ENCODE measurements at places on chromosomes 2 and 18.

DNA sequence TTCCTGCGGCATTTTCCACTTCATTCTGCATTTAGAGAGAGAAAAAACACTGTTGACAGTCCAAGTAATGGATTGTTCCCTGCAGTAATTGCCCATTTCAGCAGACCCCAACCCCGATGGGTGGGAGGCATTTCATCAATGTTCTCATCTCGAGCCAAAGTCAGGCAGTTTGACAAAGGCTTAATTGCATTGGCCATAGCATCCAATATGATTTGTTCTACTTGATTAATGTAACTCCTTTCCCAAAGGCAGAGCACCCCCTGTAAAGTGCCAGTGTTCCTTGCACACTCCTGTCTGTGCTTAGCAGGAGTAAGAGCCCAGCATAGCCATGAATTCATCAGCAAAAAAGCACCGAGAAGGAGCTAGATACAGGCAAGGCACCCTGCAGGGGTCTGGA is 174.4 kb downstream of the SEPTIN10 start:
- no peak overlapping the region for H3K27ac ChIP-seq
- no peaks in the 10 kb centered on the region for H3K36me3 ChIP-seq
- DNase-seq = no peak
- no peak overlapping the region for H3K4me3 ChIP-seq
- no peaks in the 10 kb centered on the region for H3K4me1 ChIP-seq

DNA sequence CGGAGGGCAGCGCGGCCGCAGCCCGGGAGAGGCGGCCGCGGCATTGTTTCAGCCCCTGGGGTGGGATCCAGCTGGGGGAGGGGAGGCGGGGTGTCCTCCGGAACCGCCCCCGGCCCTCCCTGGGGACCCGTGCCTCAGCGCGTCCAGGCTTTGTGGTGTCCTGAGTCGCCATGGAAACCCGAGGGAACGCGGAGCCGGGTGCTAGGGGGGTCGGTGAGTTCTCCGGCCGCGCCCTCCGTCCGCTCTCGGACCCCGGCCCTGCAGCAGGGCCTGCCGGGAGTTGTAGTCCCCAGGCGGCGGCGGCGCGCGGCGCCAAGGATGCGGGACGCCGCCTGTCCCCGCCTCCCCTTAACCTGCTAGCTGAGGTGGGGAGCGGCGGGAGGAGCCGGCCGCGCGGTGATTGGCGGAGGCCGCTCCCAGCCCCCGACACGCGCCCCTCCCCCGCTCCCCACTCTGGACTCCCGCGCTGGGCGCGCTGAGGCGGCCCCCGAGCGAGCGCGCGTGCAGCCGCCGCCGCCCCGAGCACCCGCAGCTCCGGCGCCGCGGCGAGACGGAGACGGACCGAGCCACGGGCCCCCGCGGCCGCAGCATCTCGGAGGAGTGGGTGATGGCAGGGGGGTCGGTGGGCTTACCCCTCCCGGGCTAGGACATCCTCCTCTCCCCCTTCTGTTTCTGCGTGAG is at the start of gene DPYSL5:
Gene DPYSL5 (plus strand): TSS at position 478 of the 681 bp plus-strand sequence. CDS start 50,368 bp downstream, outside the sequence.
- peaks cover 46% of the 10 kb centered on the region for H3K27me3 ChIP-seq
- no peak for DNase-seq
- peak within 1 kb of the TSS; percentile 12 for H3K4me3 ChIP-seq
- no peak within 1 kb of the TSS for H3K27ac ChIP-seq
- peaks cover 46% of the 10 kb centered on the region for H3K4me1 ChIP-seq

DNA sequence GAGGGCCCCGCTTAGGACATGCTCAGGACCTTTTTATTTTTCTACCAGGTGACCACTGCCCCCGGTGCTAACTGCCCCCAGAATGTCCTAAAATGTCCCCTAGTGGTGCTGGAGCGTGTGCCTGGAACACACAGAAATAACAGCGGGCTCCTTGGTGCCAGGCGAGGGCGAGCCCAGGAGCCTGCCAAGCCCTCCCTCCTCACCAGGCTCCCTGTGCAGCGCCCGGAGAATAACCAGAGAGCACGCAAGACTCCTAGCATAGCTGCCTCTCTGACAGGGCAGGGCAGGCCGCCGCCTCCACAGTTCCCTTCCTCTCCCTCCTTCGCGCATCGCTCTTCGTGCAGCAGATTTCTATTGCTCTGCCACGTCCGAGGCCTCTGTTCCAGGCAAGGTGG is 84.3 kb upstream of the ZNF516 start:
- no peak overlapping the region for H3K4me3 ChIP-seq
- H3K4me1 ChIP-seq = peaks cover 14% of the 10 kb centered on the region
- no peaks in the 10 kb centered on the region for H3K36me3 ChIP-seq
- peaks cover 18% of the 10 kb centered on the region for H3K27me3 ChIP-seq
- H3K27ac ChIP-seq = no peak overlapping the region
- DNase-seq = no peak

DNA sequence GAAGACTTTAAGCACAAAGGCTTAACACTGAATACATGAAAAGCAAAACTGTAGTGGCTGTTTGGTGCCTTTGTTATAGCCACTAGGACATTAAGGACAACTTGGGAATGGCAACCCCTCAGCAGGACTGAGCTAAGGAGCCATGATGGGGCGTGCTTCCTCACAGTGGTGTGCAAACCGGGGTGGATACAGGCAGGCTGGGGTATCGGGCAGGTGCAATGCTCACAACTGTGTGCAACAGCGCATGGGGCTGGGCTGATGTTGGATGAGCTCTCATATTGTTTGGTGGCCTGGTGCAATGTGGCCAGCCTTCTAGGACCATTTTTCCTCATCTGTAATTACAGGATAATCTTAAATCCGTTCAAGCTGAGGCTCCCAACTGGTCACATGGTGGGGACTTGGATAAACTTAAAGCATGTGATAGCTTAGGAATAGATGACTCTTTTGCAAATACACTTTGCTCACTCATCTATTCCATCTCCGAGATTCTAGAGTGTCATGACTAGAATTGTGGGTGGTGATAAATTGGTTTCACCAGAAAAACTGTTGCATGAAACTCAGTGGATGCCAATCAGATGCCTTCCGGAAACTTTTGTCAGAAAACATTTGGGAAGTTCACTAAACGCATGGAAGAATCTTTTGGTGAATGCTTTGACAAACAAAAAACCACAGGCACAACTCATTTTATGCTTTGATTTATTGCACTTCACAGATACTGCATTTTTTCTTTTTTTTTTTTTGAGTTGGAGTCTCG is 116.5 kb downstream of the PXDN start:
- H3K4me1 ChIP-seq = peaks cover 9% of the 10 kb centered on the region
- H3K27ac ChIP-seq = no peak overlapping the region
- DNase-seq = peak; percentile 38
- H3K27me3 ChIP-seq = no peaks in the 10 kb centered on the region
- no peak overlapping the region for H3K4me3 ChIP-seq
- H3K36me3 ChIP-seq = no peaks in the 10 kb centered on the region

Measured in spleen (tissue), 13 donors.